ENCODE measurements at places on chromosomes 16 and 17.

DNA sequence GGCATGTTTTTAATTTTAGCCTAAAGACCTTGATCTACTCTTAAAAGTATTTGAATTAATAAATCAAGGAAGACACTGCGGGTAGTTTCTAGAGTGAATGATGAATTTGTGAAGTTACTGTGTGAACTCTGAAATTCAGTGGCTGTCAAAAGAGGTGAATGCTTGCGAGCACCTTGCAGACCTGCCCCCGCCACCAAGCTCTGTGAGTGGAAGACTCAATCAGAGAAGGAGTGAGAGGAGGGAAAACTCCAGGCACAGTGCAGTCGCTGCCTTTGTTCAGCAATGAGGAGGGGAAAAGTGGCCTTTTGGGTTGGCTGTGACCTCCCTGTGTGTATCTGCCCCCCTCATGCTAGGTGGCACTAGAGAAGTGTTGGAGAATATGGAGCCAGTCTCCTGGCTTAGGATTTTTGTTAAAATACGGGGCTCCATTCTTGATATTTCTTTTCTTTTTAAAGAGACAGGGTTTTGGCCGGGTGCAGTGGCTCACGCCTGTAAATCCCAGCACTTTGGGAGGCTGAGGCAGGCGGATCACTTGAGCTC is 53.0 kb downstream of the LDHD start:
- no peak for DNase-seq

GRCh38 chr17:74210191-74211140 is 2.9 kb upstream of the TTYH2 start:
- no peak for DNase-seq

DNA sequence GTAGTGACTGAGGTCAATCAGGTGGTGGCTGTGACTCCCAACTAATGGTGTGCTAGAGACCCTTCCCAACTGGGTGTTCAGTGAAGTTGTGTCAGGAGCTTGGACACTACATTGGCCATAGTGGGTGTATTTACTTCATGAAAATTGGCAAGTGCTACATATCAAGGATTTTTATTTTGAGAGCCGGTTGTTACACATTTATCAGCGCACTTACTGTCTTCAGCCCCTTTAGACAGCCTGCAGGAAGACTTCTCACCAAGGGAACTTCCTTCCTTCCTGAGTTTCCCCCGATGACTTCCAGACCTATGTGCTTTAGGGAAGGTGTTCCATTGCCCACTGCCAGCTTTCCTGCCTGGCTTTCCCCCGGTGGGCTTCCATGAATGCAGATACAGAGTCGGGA is 261.2 kb downstream of the CBLN1 start:
- no peak for DNase-seq

GRCh38 chr17:28576758-28577465 is at the start of gene ALDOC:
Gene ALDOC, minus strand, starts transcription at chr17:28576895. Its CDS starts 1,363 bp downstream, at chr17:28575532.
- peak; percentile 83 for DNase-seq

DNA sequence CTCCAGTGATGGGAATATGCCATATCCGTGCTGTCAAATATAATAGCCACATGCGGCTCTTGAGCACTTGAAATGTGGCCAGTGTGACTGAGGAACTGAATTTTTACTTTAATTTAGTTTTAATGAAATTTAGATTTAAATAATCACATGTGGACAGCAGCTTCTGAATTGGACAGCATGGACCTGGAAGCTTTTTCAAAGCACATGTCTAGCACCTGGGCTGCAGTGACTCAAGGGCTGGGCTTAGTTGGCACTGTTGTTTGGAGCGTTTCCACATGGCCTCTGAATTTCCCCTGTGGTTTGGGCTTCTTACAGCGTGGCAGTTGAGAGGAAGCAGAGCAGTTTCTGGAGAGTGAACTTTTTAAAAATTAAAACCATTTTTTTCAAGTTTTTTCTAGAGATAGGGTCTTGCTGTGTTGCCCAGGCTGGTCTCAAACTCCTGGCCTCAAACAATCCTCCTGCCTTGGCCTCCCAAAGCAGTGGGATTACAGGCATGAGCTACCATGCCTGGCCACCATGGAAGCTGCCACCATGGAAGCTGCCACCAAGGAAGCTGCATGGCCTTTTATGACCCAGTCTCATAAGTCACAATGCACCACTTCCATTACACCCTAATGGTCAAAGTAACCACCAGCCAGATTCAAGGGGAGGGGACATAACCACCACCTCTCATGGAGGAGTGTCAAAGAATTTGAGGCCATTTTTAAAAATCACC is 6.7 kb upstream of the TOB1 start:
- no peak for DNase-seq

DNA sequence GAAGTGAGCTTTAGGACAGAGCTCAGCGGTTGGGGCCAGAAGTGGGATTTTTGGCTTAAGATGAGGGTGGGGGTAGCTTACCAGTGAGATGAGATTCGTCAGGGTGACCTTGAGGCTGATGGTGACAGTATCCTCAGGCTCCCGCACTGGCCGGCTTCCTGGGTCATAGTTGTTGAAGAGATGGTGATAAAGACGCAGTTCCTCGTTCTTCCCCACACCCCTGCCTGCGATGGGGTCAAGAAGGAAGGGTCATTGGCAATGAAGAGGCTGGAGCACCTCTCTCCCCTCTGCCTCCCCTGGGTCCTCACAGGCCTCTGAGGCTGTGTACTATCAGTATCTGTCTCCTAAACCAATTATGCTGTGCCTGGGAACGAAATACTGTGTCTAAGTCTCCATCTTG is 358 bp downstream of the CHRNE start:
- DNase-seq = no peak

GRCh38 chr16:11181242-11181898 is 74.6 kb downstream of the SOCS1 start:
- DNase-seq = no peak

- DNase-seq = no peak
Measured at GRCh38 chr16:50303041-50303604, 36.8 kb downstream of the ADCY7 start.

DNA sequence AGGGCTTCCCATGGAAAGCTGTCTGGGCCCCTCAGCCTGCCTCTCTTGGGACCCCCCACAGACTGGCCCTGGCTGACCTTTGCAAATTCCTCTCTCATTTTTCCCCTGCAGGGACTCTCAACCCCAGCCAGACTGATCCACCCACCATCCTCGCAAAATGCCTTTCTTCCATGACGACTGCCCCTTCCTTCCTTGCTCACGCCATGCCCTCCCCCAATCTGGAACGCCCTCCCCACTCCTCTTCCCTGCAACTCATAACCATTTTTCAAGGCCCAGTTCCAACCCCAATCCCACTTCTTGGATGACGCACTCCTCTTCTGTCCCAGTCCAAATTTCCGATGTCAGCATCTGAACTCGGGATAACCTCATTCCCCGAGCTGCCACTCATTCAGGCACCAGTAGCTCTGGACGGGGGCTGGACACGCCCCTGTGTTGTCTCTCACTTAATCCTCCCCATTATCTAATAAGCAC is 1.3 kb upstream of the DNAI2 start:
- DNase-seq = no peak

DNA sequence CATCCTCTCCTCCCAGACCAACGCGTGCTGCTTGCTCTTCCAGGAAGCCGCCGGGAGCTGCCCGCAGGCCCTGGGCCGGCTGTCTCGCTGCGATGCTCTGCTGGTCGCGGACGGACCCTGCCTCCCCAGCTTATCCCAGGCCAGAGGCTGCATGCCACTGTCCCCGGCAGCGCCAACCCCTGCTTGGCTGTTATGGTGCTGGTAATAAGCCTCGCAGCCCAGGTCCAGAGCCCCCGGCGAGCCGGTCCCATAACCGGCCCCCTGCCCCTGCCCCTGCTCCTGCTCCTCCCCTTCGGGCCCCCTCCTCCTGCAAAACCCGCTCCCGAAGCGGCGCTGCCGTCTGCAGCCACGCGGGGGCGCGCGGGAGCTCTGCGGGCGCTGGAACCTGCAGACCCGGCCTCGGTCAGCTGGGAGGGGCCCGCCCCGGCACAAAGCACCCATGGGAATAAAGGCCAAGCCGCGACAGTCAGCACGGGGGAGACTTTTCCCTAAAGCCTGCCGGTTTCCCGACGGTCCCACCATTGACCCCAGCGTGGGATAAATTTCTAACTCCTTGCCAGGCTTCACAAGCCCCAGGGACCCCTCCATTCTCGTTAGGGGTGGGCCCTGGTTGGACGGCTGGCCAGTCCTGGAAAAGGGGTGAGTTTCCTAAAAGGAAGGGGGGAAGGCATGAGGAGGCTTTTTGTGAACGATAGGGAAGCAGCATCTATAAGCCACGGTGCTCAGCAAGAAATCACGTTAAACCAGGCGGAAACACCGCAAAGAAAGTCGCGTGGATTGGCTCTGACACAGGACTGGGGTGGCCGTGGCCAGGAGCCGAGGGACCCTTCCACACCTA is 11.2 kb downstream of the ENPP7 start:
- DNase-seq = no peak

DNA sequence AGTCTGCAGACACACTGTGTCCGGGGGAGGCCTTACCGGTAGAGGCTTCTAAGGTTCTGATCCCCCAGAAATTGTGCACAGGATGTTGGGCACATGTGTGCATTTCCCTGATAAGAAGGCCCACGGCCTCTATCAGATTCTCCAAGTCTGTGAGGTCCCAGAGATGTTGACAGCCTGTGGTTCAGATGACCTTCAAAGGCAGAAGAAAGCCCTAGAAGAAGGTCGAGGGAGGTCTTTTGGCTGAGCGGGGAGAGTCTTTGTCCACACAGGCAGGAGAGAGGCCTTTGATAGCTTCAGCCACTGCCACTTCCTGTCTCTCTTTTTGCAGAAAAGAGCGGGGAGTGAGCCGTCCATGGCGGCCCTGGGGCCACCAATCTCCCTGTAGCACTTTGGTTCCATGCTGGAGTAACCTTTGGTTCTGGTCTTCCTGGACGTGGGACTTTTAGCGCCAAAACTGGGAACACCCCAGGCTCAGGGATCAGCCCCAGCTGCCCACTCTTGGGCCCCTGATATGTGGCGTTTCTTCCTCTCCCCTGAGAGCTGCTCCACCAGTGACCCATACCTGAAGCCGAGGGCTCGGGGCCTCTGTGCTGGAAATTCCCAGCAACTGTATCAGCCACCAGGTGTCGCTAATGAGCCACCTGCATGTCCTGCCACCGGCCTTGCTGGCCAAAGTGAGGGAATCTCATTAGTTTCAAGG is 28.1 kb upstream of the LGALS9 start:
- DNase-seq = no peak

DNA sequence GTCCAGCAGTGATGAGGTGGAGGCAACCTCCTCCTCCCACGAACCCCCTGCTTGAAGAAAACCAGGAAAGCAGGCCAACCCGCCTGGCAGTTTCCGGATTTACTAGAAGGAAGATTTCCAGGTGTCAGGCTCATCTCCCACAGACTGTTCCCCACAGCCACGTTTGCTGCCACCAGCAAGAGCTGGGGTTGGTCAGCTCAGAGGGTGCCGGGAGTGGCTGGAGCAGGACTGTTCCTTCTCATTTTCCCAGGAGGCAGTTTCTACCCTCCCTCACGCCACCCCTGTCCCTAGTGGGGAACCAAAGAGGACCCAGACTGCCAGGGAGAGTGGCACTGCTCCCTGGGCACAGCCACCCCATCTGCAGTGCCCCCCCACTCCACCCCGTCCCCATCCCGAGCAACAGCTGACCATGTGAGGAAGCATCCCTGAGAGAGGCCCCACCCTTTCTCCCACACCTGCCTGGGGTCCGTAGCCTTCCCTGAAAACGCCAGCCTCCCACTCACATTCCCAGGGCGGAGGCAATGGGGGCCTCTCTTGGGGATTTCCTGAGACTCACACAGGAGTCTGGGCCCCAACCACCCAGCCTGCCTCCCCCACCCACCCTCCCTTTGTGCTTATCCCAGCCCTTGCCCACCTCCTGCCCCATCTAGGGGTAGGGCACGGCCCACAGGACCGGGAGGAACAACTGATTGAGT is 5.9 kb downstream of the KRT17 start:
- no peak for DNase-seq

DNA sequence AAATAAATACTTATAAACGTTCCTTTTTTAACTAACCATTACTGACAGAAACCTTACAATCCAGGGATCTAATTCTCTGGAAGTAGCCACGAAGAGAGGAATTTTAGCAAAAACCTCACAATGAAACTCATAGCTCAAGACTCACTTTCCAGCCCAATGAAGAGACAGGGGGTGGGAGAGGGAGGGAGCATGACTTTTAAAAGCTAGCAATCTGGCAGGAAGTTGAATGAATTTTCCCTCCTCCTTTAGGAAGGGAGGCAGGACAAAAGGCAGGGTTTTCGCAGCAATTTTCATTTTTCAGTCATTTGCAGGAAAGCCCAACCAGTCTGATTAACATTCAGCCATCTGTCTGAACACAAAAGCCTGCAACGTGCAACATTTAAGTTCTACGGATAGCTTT is 381.5 kb upstream of the PSMD7 start:
- DNase-seq = no peak

DNA sequence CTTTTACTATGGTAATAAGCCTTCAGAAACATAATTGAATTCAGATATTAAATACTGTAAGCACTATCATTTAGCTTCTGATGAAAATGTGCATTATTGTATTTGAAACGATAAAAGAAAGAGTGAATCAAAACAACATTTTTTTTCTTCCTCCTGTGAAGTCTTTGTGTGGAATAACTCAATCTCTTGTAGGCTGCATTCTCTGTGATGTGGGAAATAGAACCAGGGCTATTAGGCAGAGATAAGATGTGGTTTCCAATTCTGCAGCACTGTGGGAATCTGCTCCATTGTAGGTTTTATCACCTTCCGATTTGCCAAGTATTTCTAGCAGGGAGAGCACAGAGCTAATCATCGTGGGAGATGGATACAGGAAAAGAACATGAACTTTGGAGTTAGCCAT is 624.5 kb downstream of the RBFOX1 start:
- DNase-seq = no peak

GRCh38 chr17:32915245-32915644 is 12.7 kb upstream of the TMEM98 start:
- DNase-seq = no peak

DNA sequence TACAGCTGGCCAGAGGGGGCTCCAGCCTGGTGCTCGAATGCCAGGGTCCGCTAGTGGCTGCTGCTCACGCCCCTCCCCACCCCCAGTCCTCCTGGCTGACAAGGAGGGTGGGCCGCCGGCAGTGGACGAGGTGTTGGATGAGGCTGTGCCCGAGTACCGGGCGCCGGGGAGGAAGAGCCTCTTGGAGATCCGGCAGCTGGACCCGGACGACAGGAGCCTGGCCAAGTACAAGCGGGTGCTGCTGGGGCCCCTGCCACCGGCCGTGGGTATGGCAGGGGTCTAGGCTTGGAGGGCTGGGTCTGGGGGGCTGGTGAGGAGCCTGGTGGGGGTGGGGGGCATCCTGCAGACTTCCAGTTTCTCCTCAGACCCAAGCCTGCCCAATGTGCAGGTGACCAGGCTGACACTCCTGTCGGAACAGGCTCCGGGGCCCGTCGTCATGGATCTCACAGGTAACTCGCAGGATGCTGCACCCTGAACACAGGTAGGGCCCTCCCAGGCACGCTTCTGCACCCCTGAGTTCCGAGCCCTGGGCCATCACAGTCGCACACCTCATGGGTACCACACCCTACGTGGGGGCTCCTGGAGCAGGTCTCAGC is 1.2 kb upstream of the PDIA2 start:
- DNase-seq = no peak

GRCh38 chr16:9343276-9343675 is 251.8 kb downstream of the HAPSTR1 start:
- DNase-seq = no peak

- no peak for DNase-seq
Measured at GRCh38 chr17:27346228-27346899, 52.5 kb downstream of the WSB1 start.

GRCh38 chr17:60995680-60996079 is 318.0 kb downstream of the BCAS3 start:
- no peak for DNase-seq

GRCh38 chr16:49545741-49546448 is 172.3 kb downstream of the C16orf78 start:
- no peak for DNase-seq

GRCh38 chr17:49969795-49970389 is 902 bp downstream of the DLX4 start:
- DNase-seq = no peak

- no peak for DNase-seq
Measured at GRCh38 chr17:43665084-43665936, 3.6 kb upstream of the MEOX1 start.

Data from NCI-H187 treated with DMSO at 0.1 percent for 48 hours (cell line).